ENCODE measurements at places on chromosomes 1 and 21.
A peak's percentile ranks its signal among the peaks of the same experiment; 100 is the strongest.

GRCh38 chr1:3753656-3754454 is 1.6 kb downstream of the CCDC27 start:
- DNase-seq = no peak

DNA sequence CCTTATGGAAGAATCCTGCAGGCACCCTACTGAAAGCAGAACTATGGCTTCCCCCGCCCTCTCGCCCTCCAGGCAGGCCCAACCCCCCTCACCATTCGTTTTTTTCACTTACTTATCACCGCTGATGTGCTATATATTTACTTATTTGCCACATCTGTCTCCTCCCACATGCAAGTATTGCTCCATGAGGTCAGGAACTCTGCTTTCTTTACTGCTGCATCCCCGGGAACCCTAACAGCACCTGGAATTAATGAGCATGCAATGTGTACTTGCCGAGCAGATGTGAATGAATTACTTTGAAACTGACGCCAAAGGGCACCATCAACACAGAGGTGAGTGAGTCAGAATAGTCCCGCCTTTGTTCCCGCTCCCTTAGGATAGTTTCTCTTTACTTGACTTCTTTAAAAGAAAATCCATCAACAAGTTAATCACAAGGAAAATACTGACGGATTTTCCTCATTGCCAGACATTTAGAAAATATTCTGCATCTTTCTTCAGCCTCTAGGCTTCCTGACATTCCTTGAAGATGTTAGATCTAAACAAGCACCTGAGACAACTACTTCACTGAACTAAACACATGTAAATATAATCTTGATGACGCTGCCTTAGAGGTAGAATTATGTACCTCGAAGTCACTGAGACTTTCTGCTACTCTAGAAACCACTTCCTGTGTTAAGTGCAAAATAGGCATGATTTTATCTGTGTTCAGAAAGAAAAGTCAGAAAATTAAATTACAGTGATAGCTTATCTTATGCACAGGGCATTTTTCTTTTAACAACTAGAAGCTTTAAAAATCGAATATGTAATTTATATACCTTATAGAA is 17.5 kb upstream of the RAB4A start:
- DNase-seq = no peak

GRCh38 chr1:206803221-206803730 is 31.0 kb upstream of the IL10 start:
- peak; percentile 67 for DNase-seq

- DNase-seq = no peak
Observed at GRCh38 chr1:156146020-156146768, 7.2 kb upstream of the SEMA4A start.

DNA sequence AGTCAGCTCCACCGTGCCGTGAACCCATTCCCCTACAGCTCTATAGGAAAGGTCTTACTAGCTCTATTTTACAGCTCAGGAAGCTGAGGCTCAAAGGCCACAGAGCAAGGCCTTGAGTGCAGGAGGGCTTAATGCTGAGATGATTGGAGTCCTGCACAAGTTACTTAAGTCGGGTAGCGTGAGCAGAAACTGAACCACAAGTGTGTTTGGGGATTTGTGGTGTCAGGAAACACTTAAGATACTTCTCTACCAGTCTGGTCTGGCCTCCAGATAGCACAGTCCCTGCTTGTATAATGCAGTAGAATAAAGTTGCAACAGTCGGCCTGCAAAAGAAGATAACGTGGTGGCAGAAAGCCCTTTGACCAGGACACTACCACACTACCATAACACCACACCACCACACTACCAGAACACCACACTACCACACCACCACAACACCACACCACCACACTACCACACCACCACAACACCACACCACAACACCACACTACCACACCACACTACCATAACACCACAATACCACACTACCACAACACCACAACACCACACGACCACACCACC is 118.1 kb downstream of the SPSB1 start:
- DNase-seq = no peak

DNA sequence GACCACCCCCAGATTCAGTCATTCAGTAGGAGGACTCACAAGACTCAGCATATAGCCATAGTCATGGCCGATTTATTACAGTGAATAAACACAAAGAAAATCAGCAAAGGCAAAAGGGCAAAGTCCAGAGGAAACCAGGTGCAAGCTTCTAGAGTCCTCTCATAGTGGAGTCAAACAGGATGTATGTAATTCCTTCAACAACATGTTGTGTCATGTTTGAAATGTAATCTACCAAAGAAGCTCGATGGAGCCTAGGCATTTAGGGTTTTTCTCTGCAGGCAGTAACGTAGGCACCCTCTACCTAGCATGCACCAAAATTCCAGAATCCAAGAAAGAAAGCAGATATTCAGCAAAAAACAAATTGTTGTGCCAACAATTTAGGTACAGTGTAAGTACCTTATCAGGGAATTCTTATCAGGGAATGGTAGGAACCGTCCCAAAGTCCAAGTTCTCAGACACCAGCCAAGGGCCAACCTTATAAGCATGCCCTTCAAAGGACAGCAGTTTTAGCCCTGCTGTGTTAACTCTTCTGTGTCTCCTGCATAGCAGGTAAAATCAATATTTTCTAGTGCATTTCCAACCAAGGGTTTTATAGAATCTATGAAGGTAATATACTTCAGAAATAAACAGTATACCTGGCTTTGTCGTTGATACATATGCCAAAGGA is 16.1 kb upstream of the SLAMF6 start:
- no peak for DNase-seq

- no peak for DNase-seq
Observed at GRCh38 chr1:12052008-12052573, 11.0 kb upstream of the TNFRSF8 start.

- DNase-seq = no peak
Observed at GRCh38 chr1:93448983-93449804, 1.3 kb downstream of the FNBP1L start.

DNA sequence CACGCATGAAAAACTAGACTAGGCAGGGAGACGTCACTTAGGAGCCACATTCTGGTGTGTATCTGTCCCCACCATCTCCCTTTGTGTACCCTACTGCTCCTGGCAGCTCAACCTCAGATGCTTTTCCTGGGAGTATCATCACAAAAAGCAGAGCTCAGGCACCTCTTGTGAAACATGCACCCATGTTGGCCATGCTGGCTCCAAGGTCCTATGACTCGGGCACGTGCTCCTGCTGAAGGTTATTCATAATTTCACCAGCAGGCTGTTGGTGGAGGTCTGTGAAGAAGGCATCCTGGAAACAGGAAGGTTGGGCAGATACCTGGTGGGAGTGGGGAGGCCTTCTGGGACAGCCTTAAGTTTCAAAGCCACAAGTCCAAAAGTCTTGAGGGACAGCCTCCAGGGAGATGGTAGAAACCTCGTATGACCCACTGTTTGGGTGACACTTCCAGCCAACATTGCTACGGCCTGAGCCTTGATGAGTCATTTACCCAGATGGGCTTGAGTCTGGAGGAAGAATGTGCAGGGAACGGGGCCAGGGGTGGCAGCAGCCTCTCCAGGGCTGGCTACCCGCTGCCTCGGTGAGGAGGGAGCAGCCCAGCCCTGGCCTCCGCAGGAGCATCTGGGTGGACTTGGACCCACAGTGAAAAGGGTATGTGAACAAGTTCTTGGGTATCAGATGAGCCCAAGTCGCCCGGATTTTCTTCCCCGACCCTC is 75.8 kb downstream of the PGBD5 start:
- DNase-seq = no peak

DNA sequence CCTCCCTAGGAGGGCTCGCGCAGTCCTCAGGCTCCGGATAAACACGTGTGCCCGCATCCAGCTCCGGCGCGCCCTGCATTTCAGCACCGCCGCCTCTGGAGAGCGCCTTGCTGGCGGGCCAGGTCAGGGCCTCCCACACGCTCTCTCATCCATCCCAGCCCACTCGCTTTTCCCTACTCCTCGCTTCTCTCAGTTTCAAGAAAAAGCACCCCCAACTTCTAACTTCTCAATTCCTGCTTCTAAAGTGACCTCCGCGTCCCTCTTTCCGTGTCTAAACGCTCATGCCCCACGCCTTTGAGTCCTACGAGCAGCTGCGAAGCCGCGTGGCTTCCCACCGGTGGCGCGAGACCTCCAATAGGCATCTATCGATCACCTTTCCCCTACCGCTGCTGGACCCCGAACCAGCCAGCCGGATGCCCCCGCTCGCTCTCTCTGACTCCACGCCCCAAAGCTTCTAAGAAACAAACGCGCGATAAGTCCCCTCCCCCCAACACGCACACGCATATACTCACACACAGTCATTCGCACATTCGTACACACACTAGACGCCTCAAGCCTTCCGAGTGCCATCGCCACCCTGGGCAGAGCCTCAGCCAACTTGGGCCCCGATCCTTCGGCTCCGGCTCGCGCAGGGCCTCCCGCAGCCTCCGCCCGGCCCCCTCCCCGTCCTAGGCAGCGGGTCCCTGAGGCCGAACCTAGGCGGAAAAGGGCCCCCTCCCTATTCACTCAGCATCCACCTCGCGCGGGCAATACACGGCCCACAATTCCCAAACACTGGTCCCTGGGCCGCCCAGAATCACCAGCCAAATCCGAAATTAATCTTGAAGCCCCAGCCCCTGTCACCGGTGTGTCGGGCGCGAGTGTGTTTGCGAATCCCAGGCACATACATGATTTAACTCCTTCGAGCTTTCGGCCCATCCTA is 1.1 kb downstream of the NMNAT2 start:
- DNase-seq = no peak

DNA sequence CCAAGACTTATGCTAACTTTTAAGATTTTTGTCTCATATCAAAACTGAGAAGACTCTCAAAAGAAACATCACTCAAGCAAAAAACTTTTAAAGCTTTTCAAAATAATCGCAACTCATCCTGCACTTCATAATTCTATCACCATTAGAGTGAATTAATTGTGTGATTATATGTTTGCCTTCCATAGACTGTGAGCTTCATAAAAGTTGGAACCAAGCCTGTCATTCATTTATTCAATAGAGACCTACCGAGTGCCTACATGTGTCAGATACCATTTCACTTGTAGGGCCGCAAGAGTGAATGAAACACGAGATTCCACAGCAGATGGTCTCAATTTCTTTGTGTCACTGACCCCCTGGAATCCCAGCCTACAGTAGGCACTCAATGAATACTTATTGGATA is 106.4 kb downstream of the RHOU start:
- no peak for DNase-seq

DNA sequence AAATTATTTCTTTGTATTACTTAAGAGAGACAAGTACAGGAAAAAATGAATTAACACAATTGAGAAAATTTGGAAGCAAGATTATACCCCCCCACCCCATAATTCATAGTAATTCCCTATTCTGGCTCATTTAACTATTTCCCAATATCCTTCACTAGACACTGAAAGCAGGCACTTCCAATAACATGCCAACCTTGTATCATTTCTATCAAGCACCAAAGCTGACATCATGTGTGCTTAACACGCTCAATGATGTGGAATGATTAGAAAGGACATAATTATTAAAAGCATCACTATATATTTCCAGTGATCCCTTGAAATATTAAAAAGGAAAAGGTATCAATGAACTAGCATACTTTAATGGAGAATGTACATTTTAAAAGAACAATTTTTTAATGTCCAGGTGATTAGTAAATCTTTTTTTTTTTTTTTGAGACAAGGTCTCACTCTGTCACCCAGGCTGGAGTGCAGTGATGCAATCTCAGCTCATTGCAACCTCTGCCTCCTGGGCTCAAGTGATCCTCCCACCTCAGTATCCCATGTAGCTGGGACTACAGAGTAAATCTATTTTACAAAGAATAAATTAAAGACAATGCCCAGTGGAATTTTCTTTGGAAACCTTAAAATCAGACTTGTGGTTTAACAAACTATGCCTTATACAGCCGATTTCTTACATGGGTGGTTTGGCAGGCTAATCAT is 443.9 kb downstream of the DSCAM start:
- no peak for DNase-seq

DNA sequence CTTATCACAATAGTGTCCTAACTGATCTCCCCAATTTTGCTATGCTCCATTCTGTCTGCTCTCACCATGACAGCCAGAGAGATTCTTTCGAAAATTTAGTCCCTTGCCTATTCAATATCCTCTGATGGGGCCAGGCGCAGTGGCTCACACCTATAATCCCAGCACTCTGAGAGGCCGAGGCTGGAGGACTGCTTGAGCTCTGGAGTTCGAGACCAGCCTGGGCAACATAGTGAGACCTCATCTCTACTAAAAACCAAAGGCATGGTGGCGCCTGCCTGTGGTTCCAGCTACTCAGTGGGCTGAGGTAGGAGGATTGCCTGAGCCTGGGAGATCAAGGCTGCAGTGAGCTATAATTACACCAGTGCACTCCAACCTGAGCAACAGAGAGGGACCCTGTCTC is 16.1 kb upstream of the PDZK1IP1 start:
- DNase-seq = no peak

DNA sequence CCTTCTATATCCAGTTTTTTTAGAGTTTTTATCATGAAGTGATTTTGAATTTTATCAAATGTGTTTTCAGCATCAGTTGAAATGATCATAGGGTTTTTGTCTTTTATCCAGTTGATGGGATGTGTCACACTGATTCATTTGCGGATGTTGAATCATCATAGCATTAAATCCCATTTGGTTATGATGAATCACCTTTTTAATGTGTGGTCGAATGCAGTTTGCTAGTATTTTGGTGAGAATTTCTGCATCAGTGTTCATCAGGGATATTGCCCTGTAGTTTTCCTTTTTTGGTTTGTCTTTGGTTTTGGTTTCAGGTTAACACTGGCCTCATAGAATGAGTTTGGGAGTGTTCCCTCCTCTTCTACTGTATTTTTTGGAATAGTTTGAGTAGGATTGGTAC is 80.3 kb downstream of the DIRAS3 start:
- no peak for DNase-seq

GRCh38 chr21:42527127-42527488 is 13.5 kb downstream of the SLC37A1 start:
- DNase-seq = no peak

- no peak for DNase-seq
Observed at GRCh38 chr1:167681024-167681423, 40.8 kb upstream of the MPZL1 start.

- DNase-seq = no peak
Observed at GRCh38 chr1:3588395-3588794, 22.9 kb downstream of the MEGF6 start.

DNA sequence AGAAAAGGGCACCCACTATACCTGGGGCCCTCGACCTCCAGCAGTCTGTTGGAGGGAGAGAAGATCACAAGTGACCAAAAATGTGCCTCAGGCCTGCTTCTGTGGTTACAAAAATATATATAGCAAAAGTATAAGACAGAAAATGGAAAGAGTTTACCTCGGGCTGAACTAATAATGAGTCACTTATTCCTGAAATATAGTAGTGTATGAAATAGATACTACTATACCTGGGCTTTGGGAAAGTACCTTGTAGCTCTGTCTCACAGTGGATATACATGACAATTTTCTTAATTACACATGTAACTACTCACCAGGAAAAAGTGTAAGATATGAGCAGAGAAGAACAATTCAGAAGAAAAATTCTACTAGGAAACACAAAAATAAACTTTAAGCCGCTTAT is 7.3 kb upstream of the APCS start:
- no peak for DNase-seq

GRCh38 chr1:164559342-164560051 is 513 bp downstream of the PBX1 start:
- DNase-seq = no peak
